ENCODE measurements at places on chromosomes 11 and 22.

GRCh38 chr22:44990328-44990727, 19.5 kb downstream of the PHF21B start:
- no peak for DNase-seq

DNA sequence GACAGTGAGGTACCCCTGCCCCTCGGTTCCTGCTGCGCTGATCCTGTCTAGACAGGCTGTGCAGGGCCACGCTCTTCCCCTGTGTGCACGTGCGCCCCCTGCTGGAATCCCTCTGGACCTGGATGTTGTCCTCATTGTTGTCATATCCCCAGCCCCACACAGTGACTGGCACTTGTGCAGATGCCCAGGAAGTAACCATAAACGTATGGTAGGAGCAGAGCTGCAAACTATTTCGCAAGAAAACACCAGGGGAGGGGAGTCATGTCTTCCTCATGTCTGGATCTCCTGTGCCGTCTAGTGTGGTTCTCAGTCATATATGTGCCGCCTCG, 114.7 kb downstream of the CRYBB2 start:
- DNase-seq = peak; percentile 54

- DNase-seq = no peak
These were observed 3.3 kb upstream of the LIN7C start for GRCh38 chr11:27509908-27510307.

- no peak for DNase-seq
These were observed 87.6 kb upstream of the OR9Q1 start for GRCh38 chr11:57936050-57936418.

- DNase-seq = no peak
These were observed 1.0 kb downstream of the B4GALNT4 start for GRCh38 chr11:370070-370941.

GRCh38 chr11:73095613-73096012, 46.5 kb downstream of the FCHSD2 start:
- DNase-seq = no peak

DNA sequence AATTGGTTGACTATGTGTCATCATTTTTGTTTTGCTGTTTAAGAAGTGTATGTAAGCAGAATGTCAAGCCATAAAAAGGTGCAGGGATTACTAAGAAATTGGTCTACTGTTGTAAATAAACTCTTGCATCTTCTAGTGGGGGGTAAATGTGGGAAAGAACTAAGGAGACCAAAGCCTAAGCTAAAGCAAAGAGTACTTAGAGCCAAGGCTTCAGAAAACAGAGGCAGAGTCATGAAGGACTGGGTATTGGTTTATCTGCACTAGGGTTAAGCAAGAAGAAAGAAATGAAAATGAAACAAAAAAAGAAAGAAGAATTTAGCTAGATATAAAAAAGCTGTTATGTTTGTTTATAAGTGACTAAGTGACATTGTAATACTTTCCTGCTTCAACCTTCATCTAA, 628.1 kb downstream of the METTL15 start:
- no peak for DNase-seq

DNA sequence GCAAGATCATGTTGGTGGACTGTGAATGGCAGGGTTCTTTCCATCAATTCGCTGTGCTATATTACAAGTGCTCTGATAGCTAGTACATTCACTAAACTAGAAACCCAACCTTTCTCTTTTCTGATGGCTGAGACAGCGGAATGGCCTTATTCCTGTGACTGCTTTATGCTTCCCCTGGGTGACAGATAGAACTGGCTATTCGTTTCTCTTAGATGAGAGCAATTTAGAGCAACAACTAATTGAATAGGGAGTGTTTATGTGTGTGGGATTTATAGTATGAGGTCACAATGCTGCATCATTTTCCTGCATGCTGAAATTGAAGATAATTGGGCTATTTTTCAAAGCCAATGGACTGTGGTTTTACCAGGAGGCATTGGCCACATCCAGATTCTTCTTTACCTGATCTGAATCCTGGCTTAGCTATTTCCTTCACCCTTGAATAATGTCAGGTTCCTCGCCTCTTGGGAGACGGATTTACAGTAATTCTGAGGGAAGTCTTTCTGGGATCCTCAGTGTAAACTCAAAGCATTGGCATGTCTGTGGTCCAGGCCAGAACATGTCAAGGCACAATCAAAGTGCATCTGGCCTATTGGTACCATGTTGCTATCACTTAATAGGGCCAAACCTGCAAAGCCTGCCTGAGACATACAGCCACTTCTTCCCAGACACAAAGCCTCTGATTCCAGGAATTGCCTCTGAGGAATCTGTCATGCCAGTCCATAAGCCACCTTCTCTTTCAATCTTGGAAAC, 775.0 kb upstream of the API5 start:
- DNase-seq = no peak

GRCh38 chr22:21031545-21032036, 770 bp downstream of the SLC7A4 start:
- no peak for DNase-seq

DNA sequence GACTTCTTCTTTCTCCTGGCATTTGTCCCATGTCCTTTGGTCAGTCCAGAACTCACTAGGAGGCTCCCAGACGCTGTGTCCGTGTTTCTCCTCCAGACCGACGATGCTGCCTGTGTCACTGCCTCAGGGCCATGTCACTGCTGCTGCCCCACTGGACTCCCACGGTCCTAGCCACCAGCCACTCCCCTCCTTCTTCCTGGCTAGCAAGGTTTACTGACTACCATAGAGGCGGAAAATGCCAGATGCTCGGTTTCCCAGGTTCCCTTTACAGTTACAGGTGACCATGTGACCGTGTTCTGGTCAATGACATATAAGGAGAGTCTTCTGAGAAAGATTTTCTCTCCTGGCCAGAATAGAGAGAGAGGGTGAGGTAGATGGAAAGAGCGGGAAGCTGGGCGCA, 40.7 kb upstream of the RBFOX2 start:
- DNase-seq = no peak

GRCh38 chr22:39873965-39874364, 19.6 kb downstream of the ENTHD1 start:
- no peak for DNase-seq

DNA sequence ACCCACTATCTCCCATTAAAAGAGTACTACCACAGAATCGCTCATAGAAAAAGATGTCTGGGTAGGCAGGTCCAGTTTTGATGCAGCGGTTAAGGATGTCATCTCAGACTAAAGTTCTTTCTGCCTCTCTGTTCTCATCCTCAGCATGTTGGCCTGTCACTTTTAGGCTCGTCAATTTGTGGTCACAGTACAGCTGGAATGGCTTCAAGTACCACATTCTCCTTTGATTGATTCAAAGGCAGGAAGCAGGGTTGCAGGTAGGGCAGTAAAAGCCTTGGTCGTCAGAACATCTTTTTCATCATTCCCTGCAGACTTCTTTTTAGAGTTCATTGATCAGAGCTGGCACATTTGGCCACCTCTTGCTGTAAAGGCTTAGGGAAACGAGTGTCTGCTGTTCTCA, 28.7 kb downstream of the SDHD start:
- DNase-seq = no peak

GRCh38 chr11:45933131-45933831, 10.8 kb downstream of the LARGE2 start:
- DNase-seq = no peak

- DNase-seq = no peak
These were observed 6.0 kb upstream of the PAX6 start for GRCh38 chr11:31817054-31817620.

DNA sequence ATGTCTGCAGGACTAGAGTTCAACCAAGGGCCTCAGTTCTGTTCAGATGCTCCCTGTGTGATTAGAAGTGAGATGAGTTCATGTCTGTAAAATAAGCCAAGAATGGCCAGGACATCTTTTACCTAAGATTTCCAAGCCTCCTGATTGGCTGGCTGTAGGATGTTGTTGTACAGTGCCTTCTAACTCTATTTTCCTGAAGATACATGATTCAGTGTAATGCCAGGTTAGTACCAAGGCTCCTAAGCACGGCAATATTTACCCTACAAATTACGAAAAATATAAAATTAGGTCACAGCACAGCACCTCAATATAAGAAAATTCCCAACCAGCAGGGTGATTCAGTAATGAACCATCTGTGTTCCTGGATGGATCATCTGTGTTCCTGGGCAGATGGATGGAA, 140.0 kb upstream of the MTMR2 start:
- no peak for DNase-seq

GRCh38 chr22:26671317-26672059, 14.1 kb downstream of the MIAT start:
- DNase-seq = no peak

DNA sequence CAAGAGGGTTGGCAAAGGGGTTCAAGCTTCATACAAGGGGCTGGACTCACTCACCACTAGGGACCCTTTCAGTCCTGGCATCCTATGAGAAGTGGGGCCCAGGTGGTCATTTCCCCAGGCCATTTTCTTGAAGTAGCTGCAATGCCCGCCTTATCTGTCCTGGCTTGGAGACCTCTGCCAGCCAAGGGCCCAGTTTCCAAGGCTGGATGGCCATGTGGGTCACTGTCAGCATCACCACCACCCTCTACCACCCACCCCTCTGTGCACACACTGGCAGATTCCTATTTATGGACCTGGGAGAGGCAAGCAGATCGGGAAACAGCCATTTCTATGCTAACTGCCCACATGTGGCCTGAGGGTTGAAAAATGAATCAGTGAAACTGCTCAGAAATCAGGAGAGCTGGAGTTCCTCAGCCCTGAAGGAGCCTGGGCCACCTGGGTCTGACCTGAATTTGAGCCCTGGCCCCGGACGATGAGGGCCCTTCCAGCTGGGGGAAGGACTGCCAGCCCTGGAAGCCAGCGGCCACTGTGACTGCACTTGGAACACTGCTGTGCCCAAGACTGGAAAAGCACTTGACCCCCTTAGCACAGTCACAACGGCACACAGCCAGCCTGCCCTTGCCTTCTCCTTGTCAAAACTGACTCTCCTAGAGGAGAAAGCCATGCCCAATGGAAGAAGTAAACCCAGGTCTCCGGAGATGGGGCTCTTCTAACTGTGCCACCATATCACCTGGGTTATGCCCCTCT, 442.2 kb downstream of the BUD13 start:
- no peak for DNase-seq

DNA sequence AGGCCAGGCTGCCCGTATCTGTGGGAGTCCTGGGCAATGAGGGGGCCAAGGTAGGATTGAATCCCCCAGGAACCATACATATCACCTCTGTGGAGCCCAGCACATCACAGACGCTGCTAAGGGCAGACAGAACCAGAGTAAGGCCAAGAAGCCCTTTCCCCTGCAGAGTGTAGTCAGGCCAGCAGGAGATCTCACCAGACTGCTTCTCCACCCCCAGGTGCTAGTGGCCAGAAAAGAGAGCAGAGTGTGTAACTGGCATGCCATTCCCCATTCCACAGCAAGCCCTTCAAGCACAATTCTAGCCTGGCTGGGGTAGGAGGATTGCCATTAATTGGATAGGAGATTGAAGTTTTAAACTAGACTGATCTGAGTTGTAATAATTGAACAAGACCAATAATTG, 28.0 kb upstream of the FCHSD2 start:
- DNase-seq = no peak

- DNase-seq = no peak
These were observed 10.8 kb downstream of the PRR5L start for GRCh38 chr11:36306888-36307287.

GRCh38 chr22:41561335-41561734, 525 bp downstream of the CSDC2 start:
- DNase-seq = no peak

GRCh38 chr11:82775736-82776346, 42.2 kb upstream of the FAM181B start:
- peak; percentile 32 for DNase-seq

GRCh38 chr11:20042811-20043341, 117.4 kb downstream of the DBX1 start:
- no peak for DNase-seq

DNA sequence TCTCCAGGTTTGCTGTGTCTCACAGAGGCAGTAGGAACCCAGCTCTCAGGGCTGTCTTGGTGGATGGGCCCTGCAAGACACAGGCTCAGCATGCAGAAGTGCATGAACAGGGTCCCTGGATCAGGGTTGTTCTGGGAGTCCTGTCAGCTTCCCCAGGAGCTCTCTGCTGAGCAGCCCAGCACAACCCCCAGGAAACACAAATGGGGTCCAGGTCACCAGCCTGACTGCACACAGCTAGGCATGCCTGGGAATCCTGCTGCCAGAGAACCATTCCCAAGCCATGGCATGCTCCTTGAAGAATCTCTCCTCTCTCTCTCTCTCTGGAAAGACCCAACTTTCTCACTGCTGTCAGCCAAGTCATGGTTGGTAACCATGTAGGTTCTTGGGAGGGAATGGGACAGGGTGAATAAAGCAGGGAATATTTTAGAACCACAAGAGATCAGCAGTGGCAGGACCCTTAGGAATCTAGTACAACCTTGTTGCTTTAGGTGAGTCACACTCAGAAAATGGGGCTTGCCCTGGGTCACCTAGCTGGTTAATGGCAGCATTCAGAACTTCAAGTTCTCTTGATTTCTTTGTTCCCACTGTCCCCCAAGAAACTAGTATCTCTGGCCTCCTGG, 21.4 kb downstream of the TUB start:
- DNase-seq = no peak

DNA sequence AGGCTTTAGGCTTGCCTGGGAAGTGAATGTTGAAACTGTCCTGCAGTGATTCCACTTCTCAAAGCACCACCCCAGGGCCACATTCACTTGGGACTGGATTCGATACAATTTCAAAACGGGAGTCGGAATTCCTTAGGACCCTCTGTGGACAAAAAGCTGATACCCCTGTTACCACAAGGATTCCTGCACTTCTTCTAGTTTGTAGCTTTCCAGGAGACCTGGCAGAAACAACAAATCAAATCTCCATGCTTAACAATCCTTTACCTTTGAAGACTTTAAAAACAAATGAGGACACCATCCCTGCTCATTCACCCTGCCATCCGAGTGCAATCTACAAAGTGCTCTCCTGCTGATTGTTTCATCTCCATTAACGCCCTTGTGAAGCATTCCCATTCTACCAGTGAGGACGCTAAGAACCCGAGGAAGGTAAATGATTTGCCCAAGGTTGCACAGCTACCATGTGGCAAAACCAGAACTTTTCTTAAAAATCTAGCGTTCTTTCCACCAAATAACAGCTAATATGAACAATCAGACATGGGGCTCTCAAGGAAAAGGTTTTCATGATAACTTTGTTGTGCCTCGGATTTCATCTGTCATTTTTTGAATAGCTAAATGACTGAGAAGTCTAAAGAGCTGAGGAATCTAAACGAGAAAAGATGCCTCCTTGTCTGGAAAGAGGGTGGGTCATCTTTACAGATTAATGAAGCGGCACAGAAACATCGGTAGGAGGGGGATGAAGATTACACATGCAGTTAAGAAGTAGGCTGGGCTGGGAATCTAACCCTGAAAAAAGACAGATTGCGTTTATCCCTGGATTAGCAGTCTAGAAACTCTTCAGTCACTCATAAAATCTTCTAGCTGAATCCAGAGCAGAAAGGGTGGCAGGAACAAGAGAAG, 720 bp upstream of the MPZL2 start:
- DNase-seq = peak; percentile 32

GRCh38 chr11:16406226-16406625, 49.9 kb upstream of the SOX6 start:
- DNase-seq = no peak

- DNase-seq = peak; percentile 73
These were observed 55.3 kb downstream of the NFAM1 start for GRCh38 chr22:42376711-42377554.

- DNase-seq = no peak
These were observed 1.8 kb downstream of the ARRB1 start for GRCh38 chr11:75349521-75350116.

- DNase-seq = no peak
These were observed 58.6 kb downstream of the OTOG start for GRCh38 chr11:17605651-17606122.

- DNase-seq = no peak
These were observed 51.4 kb upstream of the RASD2 start for GRCh38 chr22:35489239-35489638.

- DNase-seq = no peak
These were observed 2.4 kb downstream of the LARGE1 start for GRCh38 chr22:33917744-33918406.

GRCh38 chr11:66559866-66560676, 8.3 kb downstream of the CTSF start:
- DNase-seq = no peak

Data from NT2/D1 (cell line).